ENCODE measurements at places on chromosomes 4 and X.

GRCh38 chr4:73407227-73407673, 3.2 kb downstream of the ALB start:
- no peak for DNase-seq

DNA sequence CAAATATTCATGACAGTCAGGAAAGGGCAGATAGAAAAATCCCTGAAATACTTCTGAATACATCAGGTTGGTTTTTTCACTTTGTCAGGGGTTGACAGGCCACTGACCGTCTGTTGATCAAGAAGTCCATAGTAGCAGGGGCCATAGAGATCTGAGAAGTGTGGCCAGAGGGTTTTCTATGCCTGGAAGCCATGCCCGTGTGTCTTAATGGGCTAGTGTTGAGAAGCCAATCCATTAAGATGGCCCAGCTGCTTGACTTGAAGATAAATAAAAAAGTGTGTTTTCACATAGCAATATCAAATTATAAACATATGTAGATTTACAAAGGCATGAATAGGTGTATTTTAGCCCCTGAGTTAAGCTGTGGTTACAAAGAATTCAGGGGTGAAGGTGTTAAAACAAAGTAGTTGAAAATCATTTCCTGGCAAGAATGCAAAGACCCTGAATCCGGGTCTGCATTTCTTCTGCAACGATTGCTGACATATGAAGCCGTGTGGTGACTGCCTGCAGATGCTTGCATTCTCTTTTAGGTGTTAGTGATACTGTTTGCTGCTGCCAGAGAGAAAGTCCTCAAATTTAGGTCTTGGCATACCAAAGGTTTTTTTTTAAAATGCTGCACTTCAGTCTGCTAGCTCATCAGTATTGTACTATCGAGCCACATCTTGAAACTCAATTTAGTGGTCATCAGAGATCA, 9.3 kb upstream of the LIMCH1 start:
- no peak for DNase-seq

GRCh38 chrX:43267652-43268051, 388.4 kb upstream of the MAOA start:
- DNase-seq = no peak

DNA sequence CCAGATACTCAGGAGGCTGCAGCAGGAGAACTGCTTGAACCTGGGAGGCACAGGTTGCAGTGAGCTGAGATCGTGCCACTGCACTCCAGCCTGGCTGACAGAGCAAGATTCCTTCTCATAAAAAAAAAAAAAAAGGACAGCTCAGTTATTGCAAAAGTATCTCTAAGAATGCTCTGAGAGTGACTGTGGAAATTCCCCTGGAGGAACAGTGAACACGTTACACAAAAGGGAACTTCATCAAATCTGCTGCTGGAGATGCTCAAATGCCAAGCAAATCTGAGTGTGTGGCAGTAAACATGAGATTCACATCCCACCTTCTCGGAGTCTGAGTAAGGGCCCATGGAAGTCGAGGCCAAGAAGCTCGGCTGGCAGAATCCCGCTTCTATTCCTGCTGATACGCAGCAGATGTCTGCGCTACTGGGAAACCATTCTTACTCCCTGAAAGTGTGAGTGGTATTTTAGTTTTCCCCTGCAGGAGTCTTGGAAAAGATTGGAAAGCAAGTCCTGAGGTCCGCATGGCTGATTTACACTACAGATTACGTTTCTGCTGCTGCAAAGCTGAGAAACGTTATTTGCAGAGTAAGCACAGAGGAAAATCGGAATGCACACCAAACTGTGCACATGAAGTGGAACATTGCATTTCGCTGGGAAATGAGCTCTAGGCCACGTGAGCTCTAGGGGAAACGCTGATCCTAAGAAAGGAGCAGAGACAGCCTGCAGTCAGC, 162.9 kb downstream of the NSUN7 start:
- DNase-seq = no peak

- no peak for DNase-seq
Measured at GRCh38 chr4:151430740-151431457, 21.9 kb downstream of the FHIP1A start.

DNA sequence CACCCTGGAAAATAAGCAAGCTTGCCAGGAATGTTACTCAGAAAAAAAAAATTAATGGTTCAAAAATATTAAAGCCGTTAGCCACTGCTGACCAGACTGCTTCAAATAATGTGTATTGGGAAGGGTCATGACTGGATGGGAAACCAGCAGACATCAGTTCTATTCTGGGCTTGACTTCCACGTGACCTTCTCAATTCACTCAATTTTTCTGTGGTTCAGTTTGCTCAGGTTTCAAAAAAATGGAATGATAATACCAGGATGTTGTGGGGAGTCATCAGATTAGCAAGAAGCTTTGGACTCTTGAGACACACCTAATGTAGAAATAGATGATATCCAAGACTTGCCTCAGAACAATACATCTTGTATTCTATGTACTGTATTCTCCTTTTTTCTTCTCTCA, 541.9 kb upstream of the BOD1L1 start:
- no peak for DNase-seq

- no peak for DNase-seq
Measured at GRCh38 chr4:134754301-134755019, 552.9 kb upstream of the PABPC4L start.

DNA sequence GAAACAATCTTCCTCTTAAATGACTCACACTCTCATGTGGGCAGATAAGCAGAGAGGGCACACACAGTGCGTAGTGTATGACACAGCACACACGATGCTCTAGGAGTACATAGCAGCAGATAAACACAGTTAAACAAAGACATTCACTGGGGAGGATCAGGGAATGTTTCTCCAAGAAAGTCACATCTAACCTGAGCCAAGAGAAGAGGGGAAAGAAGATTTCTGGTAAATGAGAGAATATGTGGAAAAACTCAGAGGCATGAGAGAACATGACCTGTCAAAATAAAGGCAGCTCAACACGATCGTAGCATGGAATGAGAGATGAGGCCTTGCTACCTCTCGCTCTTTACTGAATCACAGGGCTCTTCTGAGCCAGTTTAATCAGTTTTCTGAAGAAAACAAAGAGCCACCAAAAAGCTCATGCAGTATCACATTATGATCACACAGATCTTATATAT, 251.0 kb downstream of the ANK2 start:
- DNase-seq = no peak

- no peak for DNase-seq
Measured at GRCh38 chr4:143185253-143186107, 763 bp downstream of the USP38 start.

DNA sequence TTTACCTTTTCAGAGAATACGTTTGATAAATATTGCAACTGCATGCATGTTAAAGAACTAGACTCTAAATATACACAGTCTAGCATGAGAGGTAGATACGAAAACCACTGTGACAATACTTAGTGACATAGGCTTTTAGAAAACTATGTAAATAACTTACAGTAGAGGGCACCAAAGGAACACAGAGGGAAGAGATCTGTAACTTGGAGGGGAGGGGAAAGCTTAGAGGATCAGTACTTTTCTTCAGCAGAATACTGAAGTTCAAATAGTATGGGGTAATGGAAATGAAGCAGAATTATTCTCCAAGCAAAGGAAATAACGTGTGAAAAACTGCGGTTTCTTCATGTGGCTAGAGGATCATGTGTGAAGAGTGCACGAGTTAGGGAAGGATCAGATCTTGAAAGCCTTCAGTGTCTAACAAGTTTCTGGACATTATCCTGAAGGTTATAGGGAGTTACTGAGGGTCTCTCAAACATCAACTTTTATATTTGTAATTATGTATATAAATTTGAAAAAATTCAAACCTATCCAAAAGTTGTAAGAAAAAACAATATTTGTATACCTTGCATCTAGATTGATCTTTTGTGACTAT, 264.3 kb downstream of the NPFFR2 start:
- DNase-seq = no peak

DNA sequence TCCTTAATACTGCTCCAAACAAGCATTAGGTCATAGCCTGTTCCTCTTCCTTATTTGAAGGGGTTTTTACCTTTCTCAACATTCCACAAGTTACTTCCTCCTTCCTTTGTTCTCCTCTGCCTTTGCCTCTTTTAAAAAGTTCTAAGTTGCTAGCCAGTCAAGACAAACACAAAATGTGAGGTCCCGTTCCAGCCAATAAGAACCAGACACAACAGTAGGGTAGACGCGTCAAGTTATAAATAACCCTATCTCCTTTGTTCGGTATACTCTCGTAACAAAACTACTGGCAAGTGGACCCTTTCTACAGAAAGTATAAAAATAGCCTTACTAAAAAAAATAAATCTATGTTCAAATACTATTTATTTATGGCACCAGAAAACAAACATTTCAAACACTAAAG, 6.3 kb upstream of the ACE2 start:
- DNase-seq = no peak

DNA sequence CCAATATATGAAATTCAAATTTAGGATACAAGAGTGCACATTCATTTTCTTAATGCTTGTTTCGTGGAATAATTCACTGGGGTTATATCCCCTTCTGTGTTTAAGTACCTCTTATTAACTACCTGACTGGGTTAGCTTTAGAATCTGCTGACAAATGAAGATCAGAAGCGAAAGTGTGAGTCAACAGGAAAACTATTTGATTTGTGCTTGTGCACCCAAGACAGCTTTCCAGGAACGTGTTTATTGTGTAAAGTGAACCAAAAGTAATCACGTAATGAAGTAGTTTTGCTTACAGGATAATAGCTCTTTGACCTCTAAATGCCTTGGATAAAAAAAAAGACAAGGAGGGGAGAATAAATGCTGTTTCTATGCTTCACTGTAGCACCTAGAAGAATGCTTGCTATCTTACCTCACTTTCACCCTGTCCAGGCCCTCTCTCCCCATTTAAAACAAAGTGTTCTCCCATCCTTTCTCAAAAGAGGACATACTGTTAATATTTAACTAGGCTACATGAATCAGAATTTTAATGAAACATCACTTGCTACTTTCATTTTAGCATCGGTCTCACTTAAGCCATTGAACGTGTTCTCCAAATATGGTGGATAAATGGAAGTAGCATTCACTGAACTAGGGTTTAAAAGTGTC, 141.9 kb downstream of the THOC2 start:
- no peak for DNase-seq

- no peak for DNase-seq
Measured at GRCh38 chr4:11182586-11183355, 245.9 kb downstream of the HS3ST1 start.

- DNase-seq = no peak
Measured at GRCh38 chr4:51835855-51836254, 7.1 kb upstream of the DCUN1D4 start.

GRCh38 chrX:110008011-110008635, 5.2 kb downstream of the TMEM164 start:
- no peak for DNase-seq

DNA sequence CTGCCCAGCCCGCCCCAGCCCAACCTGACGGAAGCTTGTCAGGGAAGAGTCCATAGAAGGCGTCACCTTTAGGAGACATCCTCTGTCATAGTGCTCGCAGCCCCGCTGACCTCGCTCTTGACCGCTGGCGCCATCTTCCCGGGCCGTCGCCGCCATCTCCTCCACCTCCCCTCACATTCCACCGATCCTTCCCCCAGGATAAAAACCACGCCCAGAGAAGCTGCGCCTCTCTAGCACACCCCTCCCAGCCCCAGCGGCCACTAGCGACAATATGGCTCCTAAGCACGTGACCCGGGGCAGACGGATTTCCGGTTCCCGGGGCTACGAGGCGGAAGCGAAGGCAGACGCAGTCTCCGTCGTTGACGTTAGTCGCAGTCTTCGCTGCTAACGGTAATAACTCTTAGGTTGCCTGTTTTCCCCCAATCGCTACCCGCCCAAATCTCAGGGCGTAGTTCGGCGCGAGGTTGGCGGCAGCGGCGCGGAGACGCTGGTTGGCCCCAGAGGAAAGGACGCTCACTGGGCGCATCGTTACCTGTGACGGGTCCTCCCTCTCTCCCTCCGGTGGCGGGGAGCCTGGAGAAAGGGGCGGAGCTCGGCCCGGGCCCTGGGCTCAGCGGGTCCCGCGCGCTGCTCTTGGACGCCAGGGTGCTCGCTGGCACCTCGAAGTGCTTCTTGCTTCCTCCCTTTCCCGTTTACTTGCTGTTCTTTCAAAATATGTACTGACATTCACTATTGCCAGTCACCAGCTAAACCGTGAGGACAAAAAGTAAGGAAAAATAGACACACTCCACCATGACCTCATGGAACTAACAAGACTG, at the start of the genes RCHY1 and THAP6:
RCHY1 (minus strand) TSS at position 273 of the 818 bp plus-strand sequence; CDS start at position 156, 117 bp downstream.
THAP6 (plus strand) TSS at position 343 of the 818 bp plus-strand sequence. CDS start 980 bp downstream, outside the sequence.
- peak; percentile 96 for DNase-seq

- no peak for DNase-seq
Measured at GRCh38 chr4:77151241-77151640, 5.8 kb upstream of the CCNG2 start.

GRCh38 chr4:119744580-119744979, 116.0 kb upstream of the PDE5A start:
- DNase-seq = no peak

GRCh38 chrX:18377796-18378195, 23.3 kb upstream of the SCML2 start:
- DNase-seq = no peak

DNA sequence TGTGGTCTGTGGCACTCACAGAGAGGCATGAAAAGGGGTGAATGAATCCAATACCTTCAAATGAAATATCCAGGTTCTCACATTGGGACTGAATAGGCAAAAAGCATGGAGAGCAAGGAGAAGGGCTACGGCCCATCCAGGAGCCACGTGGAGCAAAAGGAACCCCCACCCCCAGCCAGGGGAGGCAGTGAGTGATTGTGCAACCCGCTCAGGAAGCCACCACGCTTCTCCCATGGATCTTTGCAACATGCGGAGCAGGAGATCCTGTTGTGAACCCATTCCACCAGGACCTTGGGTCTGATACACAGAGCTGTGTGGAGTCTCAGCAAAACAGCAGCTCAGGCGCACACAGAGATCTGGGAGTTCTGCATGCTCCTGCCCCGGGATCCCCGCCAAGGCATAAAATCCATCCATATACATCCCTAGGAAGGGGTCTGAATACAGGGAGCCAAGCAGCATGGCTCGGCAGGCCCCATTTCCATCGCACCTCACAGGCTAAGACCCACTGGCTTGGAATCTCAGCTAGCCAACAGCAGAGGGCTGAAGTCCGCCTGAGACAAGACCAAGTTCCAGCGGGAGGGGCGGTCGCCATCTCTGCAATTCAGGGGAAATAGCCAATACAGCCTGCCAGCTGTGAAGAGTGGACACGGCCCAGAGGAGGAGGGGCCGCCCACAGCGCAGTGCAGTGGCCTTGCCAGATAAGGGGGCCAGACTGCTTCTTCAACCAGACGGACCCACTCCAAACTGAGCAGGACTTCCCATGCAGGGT, 80.2 kb downstream of the FGF16 start:
- no peak for DNase-seq

GRCh38 chrX:47481160-47481559, 1.9 kb downstream of the ZNF41 start:
- DNase-seq = no peak

- no peak for DNase-seq
Measured at GRCh38 chr4:28890949-28891775, 1829.0 kb upstream of the PCDH7 start.

- no peak for DNase-seq
Measured at GRCh38 chr4:124409044-124409443, 303.5 kb downstream of the ANKRD50 start.
